ENCODE measurements at places on chromosomes 2 and 18.

DNA sequence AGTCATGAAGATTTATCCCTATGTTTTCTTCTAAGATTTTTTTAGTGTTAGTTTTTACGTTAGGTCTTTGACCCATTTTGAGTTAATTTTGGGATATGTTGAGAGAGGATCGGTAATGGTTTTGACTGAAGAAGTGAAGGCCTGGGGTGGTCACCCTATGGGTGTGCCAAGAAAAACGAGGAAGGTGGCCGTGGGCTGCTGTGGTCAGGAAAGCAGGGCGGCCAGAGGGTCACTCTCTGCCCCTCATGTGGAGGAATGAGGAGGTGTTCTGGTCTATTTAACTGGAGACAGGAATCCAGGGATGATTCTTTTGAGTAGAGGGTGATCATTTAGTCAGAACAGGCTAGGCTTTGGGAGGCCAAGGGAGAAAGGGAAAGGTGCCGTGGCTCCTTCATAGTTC lies 50.7 kb downstream of the MYO7B start:
- no peak for DNase-seq

GRCh38 chr2:162073888-162074631 lies at the start of gene DPP4:
TSS of gene DPP4 (minus strand) at chr2:162074215. CDS start at chr2:162073981, 234 bp downstream.
- DNase-seq: peak; percentile 42

DNA sequence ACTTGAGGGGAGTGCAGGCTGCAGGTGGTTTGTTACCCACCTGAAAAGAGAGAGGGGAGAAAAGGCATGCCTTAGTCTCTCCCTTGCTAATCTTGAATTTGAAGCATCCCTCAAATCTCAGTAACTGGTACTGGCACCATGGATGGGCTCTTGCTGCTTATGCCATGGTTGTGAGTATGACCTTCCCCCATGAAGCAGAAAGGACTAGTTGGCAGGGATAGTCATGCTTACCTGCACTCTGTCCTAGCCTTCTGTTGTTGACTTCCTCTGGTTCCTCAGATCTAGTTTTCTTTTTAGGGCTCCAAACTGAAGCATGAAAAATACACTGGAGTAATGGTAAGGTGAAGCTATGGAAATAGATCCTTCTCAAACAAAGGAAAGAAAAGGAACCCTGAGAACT lies 191.2 kb downstream of the SPAG16 start:
- no peak for DNase-seq

DNA sequence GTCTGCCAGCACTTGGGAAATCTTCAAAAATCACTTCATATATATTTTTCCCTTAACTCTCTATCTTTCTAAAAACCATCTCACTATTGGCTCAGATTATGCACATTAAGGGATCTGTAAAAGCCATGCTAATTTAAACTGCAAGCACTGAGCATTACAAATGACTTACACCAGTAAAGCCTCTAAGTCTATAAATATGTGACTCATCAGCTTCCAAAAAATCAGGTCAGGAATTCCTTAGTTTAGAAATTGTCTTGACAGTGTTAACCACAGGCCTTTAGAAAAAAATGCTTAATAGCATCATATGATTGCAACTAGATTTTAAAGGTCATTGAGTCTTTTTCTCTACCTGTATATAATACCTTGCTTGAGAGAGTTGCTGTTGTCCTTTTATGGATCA lies 1113.6 kb upstream of the PIK3C3 start:
- no peak for DNase-seq

Measured in foreskin melanocyte (primary cell).